Upper lobe of right lung (tissue), 1 donor: ENCODE measurements at places on chromosomes 13 and 19.

GRCh38 chr19:41998246-41999020 lies 4.4 kb upstream of the ATP1A3 start:
- no peak for DNase-seq

DNA sequence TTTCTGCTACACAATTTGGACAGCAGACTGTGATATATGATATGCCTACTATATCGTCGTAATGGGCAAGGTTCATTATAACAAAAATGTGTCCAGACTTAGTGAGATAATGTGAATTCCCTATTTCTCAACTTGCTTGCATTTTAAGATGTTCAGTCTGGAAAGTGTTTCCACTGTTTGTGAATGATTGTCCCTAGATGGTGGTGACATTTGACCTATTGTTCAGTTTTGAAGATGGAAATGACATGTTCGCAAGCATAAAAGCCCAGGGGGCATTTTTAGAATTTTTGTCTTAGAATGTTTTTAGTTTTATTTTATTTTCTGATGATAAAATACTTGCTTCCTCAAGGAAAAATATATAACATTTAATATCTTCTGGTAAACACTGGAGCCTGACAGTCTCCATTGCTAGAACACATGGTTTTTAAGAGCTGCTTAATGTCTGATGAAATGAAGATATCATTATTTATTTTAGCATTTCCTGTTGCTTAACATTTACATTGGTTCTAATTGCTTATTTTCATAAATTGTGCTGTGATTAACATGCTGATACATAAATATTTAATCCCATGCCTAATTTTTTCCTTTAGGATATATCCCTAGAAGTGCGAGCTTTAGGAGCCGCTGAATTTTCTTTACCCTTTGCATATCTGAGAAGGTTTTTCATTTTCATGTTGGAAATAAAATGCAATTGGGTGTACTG lies 27.1 kb downstream of the MBNL2 start:
- DNase-seq = no peak

DNA sequence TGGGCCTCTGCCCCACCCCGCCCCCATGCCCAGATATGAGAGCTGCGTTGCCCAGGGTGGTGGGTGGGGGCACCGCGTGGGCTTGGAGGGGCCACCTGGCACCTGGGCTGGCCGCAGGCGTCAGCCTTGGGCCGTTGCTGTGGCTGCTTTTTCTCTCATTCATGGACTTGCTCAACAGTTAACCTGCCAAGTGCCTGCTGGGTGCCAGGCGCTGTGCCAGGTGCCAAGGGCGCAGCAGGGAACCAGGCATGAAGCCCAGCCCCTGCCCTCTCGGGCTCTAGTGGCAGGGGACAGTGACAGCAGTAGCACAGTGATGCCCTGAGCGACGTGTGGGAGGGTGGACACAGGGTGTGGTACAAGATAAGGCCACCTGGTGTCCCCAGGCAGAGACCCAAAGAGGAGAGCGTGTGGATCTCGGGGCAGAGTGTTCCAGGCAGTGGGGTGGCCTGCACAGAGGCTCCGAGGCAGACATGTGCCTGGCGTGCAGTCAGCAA lies 28.1 kb downstream of the DHX34 start:
- DNase-seq = no peak

DNA sequence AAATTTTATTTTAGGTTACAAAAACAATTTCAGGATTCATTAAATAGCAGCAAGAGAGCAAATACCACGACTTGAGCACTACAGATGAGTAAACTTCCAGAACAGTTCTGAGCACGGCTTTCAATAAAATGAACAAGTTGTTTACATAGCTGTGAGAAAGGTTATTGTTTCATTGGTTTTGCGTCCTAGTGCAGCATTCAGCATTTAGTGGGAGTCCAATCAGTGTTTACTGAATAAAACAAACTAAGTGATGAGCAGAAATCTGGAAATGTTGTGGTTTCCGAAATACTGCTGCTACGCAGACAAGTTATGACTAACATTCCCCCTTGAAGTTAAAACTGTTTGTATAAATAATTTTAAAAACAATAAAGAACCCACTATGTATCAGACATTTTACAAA lies 251.5 kb upstream of the STARD13 start:
- no peak for DNase-seq

GRCh38 chr13:46895381-46895780 lies 1.5 kb downstream of the HTR2A start:
- no peak for DNase-seq

DNA sequence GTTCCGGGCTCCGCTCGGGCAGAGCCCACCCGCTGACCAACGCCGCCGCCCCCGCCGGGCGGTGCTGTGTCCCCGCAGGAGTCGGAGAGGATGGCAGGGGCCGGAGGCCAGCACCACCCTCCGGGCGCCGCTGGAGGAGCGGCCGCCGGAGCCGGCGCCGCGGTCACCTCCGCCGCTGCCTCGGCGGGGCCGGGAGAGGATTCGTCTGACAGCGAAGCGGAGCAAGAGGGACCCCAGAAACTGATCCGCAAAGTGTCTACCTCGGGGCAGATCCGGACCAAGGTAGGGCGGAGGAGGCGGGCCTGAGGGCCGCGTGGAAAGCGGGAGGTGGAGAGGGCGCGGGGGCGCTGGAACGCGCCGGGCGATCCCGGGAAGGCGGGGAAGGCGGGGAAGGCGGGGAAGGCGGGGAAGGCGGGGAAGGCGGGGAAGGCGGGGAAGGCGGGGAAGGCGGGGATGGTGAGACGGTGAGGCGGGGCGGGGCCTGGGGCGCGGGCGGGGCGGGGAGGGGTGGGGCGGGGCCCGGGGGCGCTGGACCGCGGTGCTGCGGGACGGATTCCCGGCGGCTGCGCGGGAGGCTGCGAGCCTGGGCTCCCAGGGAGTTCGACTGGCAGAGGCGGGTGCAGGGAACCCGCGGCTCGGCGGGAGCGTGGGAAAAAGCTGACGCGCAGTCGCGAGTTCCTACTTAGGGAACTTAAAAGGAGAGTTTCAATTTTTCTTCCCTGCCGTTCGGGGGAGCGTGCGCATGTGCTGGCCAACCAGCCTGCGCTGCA lies 421 bp downstream of the DGKH start:
- peak; percentile 92 for DNase-seq

DNA sequence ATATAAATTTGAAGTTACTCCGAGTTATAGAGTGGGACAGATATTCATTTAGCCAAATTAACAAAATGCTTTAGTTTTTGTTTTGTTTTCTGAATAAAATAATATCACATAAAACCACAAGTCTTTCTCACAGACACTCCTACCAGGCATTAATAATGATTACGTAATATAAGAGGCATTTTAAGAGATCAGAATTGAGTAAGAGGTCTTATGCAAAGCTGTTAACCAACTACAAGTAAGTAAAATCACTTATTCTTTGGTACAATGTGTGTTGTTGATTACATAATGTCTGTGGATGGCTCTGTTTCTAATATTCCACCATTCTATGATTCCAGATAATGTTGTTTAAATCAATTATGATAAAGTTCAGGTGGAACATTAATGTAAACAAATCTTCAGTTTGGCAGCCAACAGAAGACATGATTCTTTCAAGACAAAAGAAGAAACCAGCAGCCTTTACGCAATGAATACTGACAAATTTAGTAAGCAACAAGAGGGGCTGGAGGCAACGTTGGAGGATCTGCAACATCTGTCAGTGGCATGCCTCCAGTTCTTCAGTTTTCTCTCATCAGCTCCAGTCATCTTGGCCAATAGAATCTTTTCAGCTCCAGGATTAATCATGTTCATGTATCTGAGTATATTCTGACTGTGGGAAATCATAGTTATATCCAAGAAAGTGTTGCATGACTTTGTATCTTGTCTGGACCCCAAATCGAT lies 403.8 kb downstream of the SLITRK5 start:
- DNase-seq = no peak

DNA sequence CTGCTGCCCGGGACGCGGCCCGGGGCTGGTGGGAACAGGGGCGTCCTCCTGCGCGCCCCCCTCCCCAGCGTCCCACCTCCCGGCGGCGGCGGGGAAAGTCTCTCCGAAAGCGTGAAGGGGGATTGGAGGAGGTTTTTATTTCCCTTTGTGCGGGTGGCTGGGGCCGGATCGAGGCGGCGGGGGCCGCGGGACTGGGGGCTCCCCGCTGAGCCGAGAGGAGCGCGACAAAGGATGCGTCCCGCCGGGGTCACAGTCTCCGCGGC lies 132 bp downstream of the SHD start:
- no peak for DNase-seq

GRCh38 chr19:12899891-12900518 lies 9.0 kb downstream of the GCDH start:
- no peak for DNase-seq

- DNase-seq = no peak
These were observed 211.8 kb downstream of the PCCA start for GRCh38 chr13:100300708-100301107.

DNA sequence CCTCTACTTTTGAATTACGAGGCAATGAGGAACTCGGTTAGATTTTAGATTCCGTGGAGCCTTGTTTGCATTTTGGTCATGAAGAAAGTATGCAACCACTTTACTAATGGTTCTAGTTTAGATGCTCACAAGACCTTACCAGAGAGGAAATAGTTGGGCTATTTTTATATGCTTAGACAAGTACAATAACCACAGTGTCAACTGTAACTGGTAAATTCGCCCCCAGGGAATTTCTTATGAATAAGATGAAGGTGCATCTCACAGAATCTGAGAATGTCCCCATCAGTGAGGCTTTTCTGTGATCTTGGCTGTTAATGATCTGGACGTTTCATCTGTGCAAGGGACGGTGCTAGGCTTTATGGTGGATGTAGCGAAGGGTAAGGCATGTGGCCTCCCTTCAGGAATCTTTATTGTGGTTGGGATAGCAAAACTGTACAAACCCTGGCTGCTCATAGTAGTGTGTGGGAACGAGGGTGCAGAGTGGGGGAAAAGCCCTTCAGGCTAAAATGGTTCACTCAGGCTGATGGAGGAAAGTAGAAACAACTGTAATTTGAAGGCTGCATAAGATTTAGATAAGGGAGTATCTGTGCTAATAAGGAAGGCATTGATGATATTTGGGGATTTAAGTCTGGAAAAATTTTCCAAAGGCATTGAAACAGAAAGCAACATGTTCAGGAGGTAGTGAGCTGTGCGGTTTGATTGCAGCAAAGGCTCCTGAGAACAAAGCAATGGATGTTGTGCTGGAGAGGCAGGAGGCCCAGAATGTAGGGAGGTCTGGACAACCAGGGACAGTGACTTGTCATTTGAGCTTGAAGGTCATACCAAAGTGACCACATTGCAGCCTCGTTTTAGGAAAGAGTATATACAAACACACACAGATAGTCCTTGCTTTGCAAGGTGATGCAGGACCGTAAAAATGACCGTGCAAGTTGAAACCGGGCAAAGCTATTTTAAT lies 28.4 kb downstream of the UBAC2 start:
- no peak for DNase-seq

GRCh38 chr13:34591900-34592529 lies 350.1 kb upstream of the NBEA start:
- no peak for DNase-seq

- DNase-seq = no peak
These were observed 6.1 kb downstream of the DENND1C start for GRCh38 chr19:6475321-6476108.

GRCh38 chr13:84126671-84127171 lies 244.4 kb upstream of the SLITRK1 start:
- no peak for DNase-seq

- peak; percentile 87 for DNase-seq
These were observed 29.1 kb downstream of the SHISA2 start for GRCh38 chr13:26022538-26023292.

GRCh38 chr13:37595162-37595561 lies 3.4 kb downstream of the POSTN start:
- DNase-seq = no peak

GRCh38 chr19:48568345-48568886 lies 16.4 kb downstream of the SULT2B1 start:
- peak; percentile 91 for DNase-seq

DNA sequence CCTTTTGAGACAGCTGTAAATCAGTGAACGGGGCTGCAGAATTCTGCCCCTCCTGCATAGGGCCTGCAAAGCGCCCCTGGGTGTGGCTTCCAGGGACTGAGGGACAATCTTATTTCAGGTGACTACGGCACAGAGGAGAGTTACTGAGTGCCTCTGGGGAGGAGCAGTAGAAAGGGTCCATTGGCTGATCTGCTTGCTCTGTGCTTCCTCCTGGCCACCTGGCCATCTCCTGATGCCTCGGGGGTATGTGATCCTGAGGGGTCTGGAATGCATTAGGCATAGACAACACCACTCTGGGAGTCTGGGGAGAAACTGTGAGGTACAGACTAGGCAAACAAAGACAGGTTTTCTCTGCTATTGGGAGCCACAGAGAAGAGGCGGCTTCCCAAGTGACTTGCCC lies 2.8 kb downstream of the KCTD15 start:
- no peak for DNase-seq

- no peak for DNase-seq
These were observed 76.9 kb downstream of the ING1 start for GRCh38 chr13:110790371-110790770.

- DNase-seq = no peak
These were observed 12.9 kb downstream of the SAE1 start for GRCh38 chr19:47143322-47144073.

- DNase-seq = no peak
These were observed 48.1 kb downstream of the ZC3H13 start for GRCh38 chr13:46004491-46004890.

DNA sequence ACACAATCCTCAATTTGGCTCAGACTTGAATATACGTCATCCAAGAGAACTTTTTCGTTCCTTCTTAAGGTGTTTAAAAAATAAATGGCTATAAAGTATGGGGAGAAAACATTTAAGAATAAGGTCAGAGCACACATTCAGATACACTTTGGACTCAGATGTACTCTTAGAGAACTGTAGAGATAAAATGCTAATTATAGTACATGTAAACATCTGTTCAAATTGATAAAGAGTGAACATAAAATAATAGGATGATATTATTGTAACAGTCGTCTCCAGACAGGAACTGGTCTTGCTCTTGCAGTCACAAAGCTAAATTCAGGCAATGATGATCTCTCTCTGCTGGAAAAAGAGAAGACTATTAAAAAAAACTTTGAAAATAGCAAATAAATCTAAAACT lies 91.4 kb downstream of the RBM26 start:
- DNase-seq = no peak

DNA sequence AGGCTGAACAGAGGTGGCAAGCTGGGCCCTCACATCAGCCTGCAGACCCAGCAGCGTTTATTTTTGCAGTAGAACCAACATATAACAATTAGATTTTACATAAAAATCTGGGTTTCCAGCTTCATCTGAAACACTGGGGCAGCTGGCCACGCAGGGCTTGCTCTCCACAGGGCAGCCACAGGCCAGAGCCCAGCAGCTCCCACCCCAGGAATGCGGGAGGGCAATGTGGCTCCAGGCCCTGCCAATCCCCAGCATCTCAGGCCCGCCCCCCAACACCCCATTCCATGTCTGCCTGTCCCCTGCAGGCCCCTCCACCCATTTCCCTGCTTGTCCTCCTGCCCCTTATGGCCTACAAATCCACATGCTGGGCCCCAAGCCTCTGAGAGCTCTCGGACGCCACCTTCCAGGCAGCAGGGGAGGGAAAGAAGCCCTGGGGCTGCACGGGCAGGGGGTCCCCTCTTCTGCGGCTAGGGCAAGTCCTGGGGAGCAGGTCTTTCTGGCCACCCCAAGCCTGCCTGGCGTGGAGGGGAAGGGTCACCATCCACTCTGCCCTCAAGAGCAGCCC lies 15.0 kb upstream of the VSTM2B start:
- peak; percentile 40 for DNase-seq

GRCh38 chr19:4342314-4342614 lies 1.1 kb upstream of the MPND start:
- no peak for DNase-seq

GRCh38 chr19:54047616-54048015 lies 16.1 kb downstream of the VSTM1 start:
- no peak for DNase-seq
